Naive thymus-derived CD8-positive, alpha-beta T cell (primary cell): ENCODE measurements at places on chromosomes 5 and 9. TPM values are rescaled to one million over a fixed set of nuclear protein-coding genes. Genes with fewer than 3 reads are reported as not detected.

Gene JADE2
- 262 TPM for total RNA-seq

Gene GDA
- total RNA-seq: not detected

Gene PCDHB3
- not detected for total RNA-seq

Gene PCDH12
- total RNA-seq: not detected

Gene TLX3
- total RNA-seq: not detected

Gene TEX48
- not detected for total RNA-seq

Gene DMGDH
- 0.99 TPM for total RNA-seq

Gene NRG2
- 0.26 TPM for total RNA-seq

Gene PLPP1
- 7.0 TPM for total RNA-seq

Gene TMEM232
- 1.4 TPM for total RNA-seq

Gene ANKRD18A
- 2.8 TPM for total RNA-seq

Gene OLFM1
- total RNA-seq: not detected

Gene NME5
- not detected for total RNA-seq

Gene SLC46A2
- not detected for total RNA-seq

Gene FLT4
- total RNA-seq: 40.6 TPM

Gene THBS4
- total RNA-seq: 0.52 TPM

Gene LAMC3
- 7.2 TPM for total RNA-seq

GRCh38 chr5:149407323-149408251 lies 28.5 kb upstream of the IL17B start:
- DNase-seq: no peak

- no peak for DNase-seq
Measured at GRCh38 chr5:120375248-120375647, 88.9 kb upstream of the PRR16 start.

GRCh38 chr5:143275512-143276363 lies 127.7 kb downstream of the NR3C1 start:
- no peak for DNase-seq

DNA sequence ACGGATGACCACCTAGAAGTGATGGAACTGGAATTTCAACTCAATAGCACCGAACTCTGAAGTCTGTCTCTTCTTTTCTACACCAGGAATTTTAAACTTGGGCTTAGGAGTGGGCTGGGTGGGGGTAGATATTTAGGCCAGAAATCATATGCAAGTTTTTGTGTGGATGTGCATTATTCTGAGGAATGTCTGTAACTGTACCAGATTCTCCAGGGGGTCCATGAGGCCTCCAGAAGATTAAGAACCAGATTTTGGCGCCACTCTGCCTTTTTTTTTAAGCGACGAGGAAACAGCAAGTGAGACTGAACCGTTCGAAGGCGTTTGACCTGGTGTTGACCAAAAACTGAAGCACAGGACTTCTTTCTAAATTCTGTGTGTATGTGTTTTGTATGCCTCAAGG lies 88.8 kb upstream of the TTC23L start:
- no peak for DNase-seq

- DNase-seq: peak; percentile 36
Measured at GRCh38 chr9:89701221-89701798, 96.5 kb downstream of the GADD45G start.

DNA sequence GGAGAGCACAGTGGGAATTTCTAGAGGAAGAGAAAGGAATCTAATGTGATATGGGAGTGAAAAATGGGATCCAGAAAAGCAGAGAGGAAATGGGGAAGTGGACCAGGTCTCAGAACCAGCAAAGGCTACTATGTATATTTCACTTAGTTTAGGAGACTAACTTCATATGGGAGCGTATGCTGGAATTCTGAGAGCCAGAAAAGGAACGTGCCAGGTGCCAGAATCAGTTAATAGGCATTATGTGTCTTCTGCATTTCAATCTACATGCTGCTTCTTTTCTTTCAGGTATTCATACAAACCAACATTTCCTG lies 28.5 kb upstream of the IFNA14 start:
- no peak for DNase-seq

GRCh38 chr5:54804521-54804920 lies 180.9 kb downstream of the ESM1 start:
- DNase-seq: no peak

- DNase-seq: no peak
Measured at GRCh38 chr9:137760426-137760825, 117.2 kb upstream of the CACNA1B start.

DNA sequence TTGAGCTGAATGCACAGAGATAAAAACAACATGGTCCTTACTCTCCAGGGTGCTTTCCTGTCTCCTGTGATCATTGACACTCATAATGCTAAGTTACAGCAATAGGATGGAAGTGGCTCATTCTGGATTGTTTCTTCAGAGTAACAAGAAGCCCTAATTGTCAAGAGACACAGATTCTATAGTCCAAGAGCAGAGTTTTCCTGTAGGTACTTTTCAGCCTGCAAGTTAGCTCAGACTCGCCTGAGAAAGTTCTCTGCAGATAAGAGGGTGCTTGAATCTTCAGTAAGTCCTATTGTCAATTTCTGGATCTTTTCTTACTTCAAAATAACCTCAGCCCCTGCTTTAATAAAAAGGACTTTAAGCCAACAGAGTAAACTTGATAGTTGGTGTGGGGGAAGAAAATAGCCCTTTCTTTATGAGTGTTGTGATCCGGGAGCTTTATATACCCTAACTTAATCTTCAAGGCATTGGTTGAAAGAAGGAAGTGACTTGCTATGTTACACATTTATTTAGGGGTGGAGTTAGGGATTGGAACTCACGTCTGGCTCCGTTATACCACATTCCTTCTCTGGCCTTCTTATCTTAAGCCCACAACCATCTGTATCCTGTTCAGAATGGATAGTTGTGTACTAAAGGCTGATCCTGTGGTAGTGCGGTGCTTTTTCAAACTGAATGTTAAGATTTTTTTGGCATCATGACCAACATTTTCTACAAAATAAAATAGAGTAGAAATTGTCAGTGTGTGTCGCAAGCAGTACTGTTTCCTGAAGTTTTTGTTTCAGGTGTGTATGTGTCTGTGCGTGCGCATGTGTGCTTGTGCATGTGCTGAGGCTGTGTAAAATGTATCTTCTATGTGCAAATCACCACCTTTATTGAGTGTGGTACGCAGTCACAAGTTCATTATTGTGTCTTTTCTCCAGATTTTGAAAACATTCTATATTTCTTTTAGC lies 173.9 kb downstream of the WDR70 start:
- DNase-seq: no peak

GRCh38 chr9:82553654-82554366 lies 509.1 kb downstream of the RASEF start:
- no peak for DNase-seq

DNA sequence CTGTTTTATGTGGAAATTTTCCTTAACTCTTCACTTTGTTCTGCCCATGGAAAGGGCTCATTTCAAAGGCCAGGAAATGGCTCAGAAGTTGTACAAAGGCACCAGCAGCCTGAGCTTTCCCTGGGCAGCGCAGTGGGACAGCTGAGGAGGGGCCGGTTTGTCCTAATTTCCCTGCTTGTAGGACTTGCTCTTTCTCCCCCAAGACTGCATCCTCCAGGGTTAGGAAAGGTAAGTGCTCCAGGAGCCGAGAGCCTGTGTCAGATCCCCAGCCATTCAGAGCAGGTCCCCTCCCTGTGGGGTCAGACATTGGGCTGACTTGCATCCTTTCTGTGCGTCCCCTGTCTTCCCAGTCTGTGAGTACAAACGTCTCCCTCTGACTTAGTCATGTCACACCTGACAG lies 43.5 kb downstream of the AGXT2 start:
- DNase-seq: no peak

- no peak for DNase-seq
Measured at GRCh38 chr9:110081395-110081794, 126.6 kb downstream of the C9orf152 start.

DNA sequence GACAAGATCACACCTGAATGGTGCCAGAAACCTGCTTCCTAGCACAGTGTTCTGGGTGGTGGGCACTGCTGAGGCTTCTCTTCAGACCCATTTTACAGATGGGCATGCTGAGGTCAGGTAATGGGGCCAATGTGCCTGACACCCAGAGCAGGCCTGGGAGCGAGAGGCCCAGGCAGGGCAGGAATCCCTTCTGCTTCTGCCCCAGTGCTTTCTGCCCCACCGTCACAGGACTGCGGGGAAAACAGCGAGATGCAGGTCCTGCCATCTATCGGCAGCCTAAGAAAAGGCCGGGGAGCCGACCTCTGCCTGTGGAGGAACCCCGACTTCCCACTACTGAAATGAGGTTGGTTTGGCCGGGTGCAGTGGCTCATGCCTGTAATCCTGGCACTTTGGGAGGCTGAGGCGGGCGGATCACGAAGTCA lies 22.8 kb upstream of the RNU6ATAC start:
- DNase-seq: no peak

DNA sequence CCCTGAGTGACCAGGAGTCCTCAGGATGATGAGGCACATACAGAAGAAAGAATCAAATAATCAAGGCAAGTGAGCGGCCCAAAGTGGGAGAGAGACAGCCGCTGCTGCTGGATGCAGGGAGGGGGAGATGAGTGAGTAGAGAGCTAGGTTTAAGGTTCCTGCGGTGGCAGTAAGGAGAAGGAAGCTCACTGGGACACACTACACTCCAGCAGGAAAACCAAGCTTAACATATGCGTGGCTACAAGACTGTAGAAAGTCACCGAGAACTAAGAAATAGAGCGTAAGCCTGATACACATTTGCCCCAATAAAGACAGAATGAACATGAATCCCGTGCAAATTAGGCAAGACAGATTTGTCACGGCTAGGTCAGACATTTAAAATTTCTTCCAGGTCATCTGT lies 470.2 kb downstream of the KDM4C start:
- no peak for DNase-seq

- no peak for DNase-seq
Measured at GRCh38 chr5:37769108-37769507, 70.7 kb downstream of the GDNF start.

GRCh38 chr5:15384581-15384980 lies 115.4 kb upstream of the FBXL7 start:
- DNase-seq: no peak

GRCh38 chr5:52853650-52854049 lies 65.9 kb downstream of the ITGA1 start:
- DNase-seq: no peak

DNA sequence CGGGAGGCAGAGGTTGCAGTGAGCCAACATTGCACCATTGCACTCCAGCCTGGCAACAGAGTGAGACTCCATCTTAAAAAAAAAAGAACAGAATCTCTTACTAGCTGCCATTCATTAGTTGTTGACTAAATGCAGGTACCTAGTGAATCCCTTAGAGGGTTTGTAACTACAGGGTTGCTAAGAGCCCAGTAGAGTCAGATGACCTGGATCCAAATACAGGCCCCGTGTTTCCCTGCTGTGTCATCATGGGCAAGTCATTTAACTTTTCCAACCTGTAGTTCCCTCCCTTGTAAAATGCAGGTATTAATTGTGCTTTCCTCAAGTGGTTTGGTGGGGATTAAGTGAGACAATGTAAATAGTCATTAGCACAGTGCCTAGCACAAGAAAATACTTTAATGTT lies 32.8 kb downstream of the PLAC8L1 start:
- DNase-seq: no peak

DNA sequence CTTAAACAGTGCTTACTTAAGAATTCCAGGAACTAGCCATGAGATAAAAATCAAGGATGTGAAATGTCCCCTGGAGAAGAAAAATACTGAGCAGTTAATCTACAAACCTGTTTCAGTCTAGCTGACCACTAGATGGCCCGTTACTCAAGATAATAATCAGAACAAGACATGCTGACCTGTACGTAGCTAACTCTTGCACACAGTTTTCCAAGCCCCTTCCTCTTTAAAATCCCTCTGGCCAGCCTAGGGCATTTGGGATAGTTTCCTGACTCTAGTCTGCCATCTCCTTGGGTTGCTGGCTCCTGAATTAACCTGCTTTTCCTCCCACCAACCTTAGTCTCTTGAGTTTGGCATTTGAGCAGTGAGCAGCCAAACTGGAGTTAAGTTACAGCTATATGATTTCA lies 59.2 kb upstream of the TRAF1 start:
- no peak for DNase-seq

DNA sequence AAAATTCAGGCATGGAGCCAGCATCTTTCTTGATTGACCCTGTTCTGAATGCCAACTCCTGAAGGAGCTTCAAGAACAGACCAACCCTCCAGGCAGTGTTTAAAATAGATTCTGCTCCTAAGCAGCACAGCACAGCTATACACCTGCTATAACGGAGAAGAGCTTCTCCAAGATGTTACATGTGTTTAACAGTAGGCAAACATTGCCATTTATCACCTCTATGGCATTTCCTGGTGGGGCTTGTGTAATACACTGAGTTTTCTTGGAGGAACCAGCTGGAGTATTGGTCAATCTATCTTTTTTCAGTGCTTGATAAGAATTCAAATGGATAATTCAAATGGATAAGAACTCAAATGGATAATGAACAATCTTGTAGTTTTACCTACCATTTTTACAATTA lies 615.1 kb downstream of the CDH12 start:
- DNase-seq: no peak

DNA sequence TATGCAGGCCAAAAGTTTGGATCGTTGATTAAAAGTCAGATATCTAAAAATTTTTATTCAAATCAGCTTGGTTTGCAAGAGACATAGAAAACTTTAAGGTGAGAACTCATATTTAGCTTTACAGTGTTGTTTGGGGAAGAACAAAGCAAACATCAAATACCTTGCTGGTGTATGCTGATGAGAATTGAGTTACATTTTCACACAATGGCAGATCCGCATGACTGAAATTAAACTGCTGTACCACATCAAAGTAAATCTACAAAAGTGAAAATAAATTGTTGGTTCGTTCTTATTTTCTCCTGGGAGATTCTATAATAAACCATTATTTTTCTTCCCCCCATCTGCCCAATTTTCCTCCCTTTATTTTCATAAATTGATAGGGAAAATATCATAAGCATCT lies 198.2 kb upstream of the PCSK5 start:
- no peak for DNase-seq

GRCh38 chr9:91799113-91799744 lies 150.8 kb downstream of the ROR2 start:
- DNase-seq: no peak

GRCh38 chr5:66821688-66822429 lies 225.7 kb downstream of the MAST4 start:
- no peak for DNase-seq

GRCh38 chr5:180296771-180297170 lies 4.9 kb upstream of the MAPK9 start:
- DNase-seq: no peak

GRCh38 chr5:137888466-137888862 lies 793 bp upstream of the PKD2L2 start:
- DNase-seq: no peak
